ENCODE measurements at places on chromosomes 11 and 22. TPM values are rescaled to one million over a fixed set of nuclear protein-coding genes. Genes with fewer than 3 reads are reported as not detected.

Gene DRD4
- polyA plus RNA-seq: not detected

Gene OR4P4
- polyA plus RNA-seq: not detected

Gene MRGPRE
- polyA plus RNA-seq: not detected

Gene SLC22A9
- not detected for polyA plus RNA-seq

Gene OLFML1
- 1.5 TPM for polyA plus RNA-seq

Gene LRRC75B
- polyA plus RNA-seq: 1.4 TPM

Gene OR10D3
- polyA plus RNA-seq: not detected
